Left hindlimb (tissue), 1 donor: ENCODE measurements at places on chromosomes 16 and 17.

- no peak for DNase-seq
Observed at GRCh38 chr17:79852748-79853147, 13.5 kb upstream of the CBX4 start.

- no peak for DNase-seq
Observed at GRCh38 chr17:49266233-49266632, 35.6 kb upstream of the PHOSPHO1 start.

GRCh38 chr17:49061524-49061943 is 64.3 kb downstream of the IGF2BP1 start:
- DNase-seq = no peak

DNA sequence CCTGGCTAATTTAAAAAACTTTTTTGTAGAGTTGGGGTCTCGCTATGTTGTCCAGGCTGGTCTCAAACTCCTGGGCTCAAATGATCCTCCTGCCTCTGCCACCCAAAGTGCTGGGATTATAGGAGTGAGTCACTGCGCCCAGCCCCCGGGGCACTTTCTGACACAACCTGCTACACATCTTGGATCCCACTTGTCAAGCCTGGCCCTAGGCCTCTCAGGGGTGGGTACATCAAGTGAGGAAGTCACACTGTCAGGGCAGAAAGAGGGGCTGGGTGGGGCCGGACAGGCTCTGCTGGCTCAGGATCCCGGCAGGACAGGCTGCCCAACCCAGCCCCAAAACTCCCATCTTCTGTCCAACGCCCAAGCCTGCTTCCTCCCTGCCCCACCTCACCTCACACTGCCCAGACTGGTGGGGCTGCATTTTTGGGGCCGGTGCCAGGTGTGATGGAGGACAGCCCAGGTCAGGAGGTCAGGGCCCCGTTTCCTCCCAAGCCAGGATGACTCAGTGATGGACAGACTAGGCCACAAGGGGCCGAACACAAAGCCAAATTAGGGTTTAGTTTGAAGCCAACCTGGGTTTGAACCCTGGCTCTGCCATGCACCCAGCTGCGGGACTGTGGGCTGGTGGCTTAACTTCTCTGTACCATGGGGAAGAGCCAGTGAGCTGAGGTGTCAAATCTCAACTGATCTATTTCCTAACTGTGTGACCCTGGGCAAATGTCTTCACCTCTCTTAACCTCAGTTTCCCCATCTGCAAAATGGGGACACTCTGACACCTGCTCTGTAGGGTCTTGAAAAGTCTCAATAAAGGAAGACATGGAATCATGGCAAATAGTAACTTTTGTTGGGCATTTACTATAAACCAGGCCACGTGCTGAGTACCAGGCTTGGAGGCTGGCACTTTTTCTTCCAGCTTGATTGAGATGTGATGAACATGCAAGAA is 8.9 kb upstream of the PPL start:
- DNase-seq = no peak

- DNase-seq = no peak
Observed at GRCh38 chr17:82317394-82318168, at the start of gene CD7. TSS of gene CD7 (minus strand) at chr17:82317608. CDS start at chr17:82317495, 113 bp downstream.

- DNase-seq = peak; percentile 50
Observed at GRCh38 chr16:56632156-56632847, at the start of gene MT1M. TSS of gene MT1M (plus strand) at chr16:56632659. CDS start at chr16:56632732, 73 bp downstream.

DNA sequence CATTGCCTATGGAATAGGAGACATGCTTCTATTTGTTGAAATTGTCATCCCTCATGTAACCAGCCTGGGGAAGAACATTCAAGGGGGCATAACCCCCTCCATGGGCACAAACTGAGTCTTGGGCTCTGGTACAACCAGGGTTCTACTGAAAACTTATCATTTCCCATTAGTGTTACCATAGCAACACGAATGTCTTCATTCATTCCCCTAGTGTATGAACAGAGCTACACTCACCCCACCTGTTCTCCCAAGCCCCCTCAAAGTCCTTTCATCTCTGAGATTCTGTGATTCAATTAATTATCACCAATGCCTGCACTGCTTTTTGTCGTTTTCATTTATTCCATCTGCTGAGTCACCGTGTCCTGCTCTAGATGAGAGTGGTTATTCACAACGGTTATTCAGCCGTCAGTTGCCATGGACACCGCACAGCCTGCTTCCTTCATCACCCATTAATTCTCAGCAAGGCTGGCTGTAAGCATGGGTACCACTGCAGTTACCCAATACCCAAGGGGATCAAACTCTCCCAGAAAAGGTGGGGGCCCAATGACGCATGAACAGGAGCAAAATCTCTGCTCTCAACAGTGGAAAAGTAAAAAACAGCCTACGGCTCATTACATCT is 1.6 kb upstream of the GAST start:
- no peak for DNase-seq

DNA sequence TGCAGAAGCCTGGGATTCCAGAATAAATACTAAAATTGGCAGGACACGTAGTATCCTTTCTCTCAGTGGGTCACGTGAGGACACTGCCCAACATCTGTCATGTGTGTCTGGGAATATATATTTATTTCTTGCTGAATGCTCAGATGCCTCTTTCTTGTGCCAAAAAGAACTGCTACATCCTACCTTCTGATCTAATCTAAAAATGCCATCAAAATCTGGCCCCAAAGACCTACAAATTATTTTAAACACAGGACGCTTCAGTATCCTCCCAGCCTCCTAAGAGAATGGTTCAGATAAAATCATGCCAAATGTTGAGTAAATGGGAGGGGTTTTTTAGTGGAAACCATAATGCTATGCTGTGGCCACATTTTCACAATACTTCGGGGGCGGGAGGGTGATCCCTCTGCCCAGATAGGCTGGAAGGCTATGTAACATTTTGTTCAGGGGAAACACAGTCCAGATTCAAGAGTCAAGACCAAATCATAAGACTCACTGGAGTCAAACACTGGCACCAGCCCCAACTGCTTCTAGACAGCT is 22.9 kb upstream of the CORO6 start:
- peak; percentile 70 for DNase-seq

- no peak for DNase-seq
Observed at GRCh38 chr16:8908810-8909468, 26.8 kb downstream of the LITAFD start.

- peak; percentile 29 for DNase-seq
Observed at GRCh38 chr16:51818342-51818944, 667.4 kb upstream of the SALL1 start.

DNA sequence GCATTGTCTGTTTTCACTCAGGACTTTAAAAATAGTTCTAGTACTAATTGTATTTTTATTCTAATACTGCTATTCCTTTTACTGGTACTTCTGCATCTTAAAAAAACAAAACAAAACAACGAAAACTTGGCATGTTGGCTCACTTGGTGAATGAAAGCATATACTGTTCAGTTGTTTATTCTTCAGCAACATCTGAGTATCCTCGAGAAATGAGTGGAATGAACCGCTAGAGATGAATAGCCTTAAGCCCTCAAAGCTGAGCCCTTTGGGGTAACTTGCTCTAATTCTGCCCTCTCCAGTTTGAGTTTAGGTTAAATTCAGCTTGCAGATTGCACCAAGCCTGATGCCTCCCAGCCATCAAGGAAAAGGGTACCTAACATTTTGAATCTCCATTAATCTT is 126.5 kb downstream of the WWOX start:
- DNase-seq = no peak

- DNase-seq = no peak
Observed at GRCh38 chr16:89538286-89538685, 22.2 kb upstream of the RPL13 start.

GRCh38 chr16:57091200-57091974 is 996 bp upstream of the CPNE2 start:
- peak; percentile 53 for DNase-seq

DNA sequence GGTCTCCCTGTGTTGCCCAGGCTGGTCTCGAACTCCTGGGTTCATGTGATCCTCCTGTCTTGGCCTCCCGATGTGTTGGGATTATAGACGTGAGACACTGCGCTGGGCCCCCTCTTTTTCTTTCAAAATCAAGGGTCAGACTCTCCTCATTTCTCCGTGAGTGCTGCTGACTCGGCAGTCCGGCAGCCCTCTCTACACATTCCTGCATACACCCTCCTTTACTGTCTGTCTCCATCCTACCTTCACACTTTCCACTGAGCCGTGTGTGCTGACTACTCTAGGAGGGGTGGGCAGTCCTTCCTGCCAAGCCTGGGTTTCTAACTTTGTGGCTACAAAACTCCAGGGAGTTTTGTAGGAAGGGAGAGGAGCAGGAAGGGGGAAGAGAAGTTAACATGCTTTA is 195.2 kb downstream of the PARN start:
- no peak for DNase-seq

GRCh38 chr17:1420163-1420562 is 20.1 kb upstream of the YWHAE start:
- DNase-seq = no peak

DNA sequence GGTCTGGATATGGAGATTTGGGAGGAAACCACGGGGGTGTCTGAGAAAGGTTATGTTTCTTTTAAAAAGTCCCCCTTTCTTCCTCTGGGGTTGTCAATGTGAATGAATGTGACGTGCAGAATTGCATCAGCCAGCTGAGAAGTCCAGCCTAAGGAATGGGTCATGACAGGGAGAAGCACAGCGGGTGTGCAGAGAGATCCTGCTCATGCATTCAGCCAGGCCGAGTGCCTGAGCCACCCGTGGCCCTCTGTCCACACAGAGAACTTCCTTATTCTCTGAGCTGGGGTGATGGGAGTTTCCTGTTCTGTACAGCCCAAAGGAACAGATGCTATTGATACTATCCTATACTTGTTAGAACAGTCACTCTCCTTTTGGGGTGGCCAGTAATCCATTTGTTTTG is 117.9 kb downstream of the CPPED1 start:
- DNase-seq = no peak

DNA sequence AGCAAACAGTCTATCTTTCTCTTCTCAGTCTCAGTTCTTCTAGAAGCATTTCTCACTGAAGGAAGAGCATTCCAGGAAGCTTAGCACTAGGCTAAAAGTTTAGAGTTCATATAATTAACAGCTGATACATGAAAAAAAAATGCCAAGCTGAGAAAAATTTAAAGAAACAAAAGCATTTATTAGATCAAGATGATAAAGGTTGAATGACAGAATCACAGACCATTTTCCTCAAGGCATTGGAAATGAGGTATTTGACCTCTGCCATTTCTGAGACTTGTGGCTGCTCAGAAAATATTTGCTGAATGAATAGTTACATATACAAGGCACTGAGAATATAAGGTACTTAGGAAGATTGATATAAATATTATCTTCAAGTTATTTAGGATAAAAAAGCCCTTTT is 901.6 kb upstream of the GOT2 start:
- DNase-seq = no peak

DNA sequence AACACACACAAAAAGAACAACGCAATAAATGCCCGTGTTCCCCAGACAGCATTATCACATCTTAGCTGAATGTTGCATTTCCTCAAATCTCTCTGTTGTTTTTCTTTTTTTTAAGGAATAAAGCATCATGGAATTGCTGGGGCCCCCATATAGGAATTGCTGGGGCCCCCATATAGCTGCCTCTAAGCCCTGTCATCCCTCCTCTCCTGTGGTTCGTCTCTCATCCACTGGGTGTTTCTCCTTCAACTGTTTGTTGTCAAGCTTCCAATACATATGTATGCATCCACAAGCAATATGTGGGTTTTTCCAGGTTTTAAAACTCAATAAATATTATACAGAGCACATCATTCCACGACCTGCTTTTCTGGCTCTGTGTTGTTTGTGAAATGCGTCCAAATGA is 43.2 kb downstream of the HSBP1 start:
- no peak for DNase-seq

- DNase-seq = no peak
Observed at GRCh38 chr17:57283203-57283971, 27.1 kb downstream of the MSI2 start.

DNA sequence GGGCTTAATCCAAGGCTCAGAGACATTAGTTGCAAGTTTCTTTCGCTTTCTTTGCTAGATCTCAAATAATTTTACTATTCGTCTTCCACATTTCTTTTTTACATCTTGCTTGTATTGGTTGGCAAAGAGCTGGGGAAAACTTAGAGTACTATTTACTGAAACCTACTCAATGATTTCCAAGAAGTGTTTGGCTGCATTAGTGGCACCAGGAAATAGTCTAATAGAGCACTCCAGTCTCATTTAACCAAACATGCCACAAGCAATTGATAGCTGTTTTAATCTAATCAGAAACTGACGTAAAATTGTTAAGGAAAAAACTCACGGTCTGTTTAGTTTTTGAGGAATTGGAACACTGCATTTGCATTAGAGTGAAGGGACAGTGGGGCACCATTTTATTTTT is 29.0 kb downstream of the NUP93 start:
- no peak for DNase-seq

DNA sequence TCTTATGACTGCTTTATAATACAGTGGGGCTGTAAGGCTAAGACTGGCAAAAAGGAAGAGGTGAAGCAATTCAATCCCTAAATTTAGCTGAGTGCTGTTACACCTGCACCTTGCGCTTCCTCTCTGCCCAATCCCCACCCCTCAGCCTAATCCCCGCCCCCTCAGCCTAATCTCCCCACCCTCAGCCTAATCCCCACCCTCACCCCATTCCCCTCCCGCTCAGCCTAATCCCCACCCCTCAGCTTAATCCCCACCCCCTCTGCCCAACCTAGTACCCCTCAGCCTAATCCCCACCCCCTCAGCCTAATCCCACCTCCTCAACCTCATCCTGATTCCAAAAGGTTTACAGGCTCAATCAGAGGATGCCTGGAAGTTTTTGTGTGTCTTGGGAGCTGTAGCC is 155.5 kb downstream of the PMP22 start:
- DNase-seq = no peak

GRCh38 chr17:51091635-51092034 is 29.0 kb downstream of the SPAG9 start:
- DNase-seq = no peak

DNA sequence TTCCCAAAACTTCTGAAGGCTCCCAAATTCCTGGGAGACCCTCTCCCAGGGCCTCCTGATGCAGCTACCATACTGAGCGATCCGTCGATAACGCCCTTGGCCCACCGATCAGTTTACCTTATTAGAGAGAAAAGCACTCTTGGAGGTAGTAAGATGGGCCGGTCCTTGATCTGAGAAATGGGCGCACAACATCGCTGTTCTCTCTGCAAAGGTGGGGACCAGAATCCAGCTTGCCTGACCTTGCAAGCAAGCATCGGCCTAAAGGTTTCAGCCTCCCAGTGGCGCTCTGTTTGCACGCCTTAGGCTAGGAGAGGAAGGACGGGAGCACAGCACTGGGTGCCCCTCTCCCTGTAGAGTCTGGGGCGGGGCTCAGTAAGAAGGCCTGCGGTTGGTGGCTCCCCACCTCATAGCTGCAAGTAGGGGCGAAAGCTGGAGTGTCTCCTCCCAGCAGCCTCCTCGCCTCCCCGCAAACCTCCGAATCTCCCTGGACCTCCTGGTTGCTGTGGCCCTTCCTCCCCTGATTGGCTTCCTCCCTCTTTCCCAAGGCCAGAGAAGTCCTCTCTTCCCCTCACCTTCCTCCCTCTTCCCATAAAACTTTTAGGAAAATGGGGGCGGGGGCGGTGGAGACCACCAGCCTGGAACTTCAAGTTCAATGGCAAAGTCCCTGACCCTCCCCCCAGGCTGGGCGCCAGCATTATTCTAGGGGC is at the start of gene PRAC1:
Gene PRAC1, minus strand, starts transcription at position 318 of the 707 bp plus-strand sequence. Its CDS starts 126 bp downstream, at position 192.
- no peak for DNase-seq
